ENCODE measurements at places on chromosomes 1 and 21. TPM values are rescaled to one million over a fixed set of nuclear protein-coding genes. Genes with fewer than 3 reads are reported as not detected.

DNA sequence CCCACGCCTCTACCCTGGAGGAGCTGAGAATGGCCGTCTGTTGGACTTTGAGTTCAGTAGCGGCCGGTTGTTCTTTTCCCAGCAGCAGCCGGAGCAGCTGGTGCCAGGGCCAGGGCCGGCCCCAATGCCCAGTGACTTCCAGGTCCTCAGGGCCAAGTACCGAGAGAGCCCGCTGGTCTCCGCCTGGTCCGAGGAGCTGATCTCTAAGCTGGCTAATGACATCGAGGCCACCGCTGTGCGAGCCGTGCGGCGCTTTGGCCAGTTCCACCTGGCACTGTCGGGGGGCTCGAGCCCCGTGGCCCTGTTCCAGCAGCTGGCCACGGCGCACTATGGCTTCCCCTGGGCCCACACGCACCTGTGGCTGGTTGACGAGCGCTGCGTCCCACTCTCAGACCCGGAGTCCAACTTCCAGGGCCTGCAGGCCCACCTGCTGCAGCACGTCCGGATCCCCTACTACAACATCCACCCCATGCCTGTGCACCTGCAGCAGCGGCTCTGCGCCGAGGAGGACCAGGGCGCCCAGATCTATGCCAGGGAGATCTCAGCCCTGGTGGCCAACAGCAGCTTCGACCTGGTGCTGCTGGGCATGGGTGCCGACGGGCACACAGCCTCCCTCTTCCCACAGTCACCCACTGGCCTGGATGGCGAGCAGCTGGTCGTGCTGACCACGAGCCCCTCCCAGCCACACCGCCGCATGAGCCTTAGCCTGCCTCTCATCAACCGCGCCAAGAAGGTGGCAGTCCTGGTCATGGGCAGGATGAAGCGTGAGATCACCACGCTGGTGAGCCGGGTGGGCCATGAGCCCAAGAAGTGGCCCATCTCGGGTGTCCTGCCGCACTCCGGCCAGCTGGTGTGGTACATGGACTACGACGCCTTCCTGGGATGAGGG is 28.5 kb upstream of the SPSB1 start:
- DNase-seq: no peak

The FCMR gene
- total RNA-seq: 17.1 TPM

DNA sequence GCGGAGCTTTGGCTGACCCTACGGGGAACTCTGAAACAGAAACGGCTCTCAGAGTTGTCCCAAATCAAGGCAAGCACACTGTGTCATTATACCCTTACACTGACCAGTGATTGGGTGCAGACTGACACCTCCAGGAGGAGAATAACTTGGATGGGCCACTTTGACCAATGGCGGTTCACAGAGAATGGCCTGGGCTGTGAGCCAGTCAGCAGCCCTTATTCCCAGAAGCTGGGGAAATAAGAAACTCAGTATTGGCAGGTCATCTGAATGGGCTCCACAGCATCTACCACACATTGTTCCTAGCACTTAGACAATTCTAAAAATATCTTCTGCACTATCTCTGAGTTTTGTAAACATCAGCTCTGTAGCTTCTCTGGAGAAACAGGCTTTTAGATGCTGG is 265.2 kb downstream of the ADGRL2 start:
- no peak for DNase-seq

GRCh38 chr1:3697810-3698209 is 45.5 kb downstream of the TP73 start:
- no peak for DNase-seq

DNA sequence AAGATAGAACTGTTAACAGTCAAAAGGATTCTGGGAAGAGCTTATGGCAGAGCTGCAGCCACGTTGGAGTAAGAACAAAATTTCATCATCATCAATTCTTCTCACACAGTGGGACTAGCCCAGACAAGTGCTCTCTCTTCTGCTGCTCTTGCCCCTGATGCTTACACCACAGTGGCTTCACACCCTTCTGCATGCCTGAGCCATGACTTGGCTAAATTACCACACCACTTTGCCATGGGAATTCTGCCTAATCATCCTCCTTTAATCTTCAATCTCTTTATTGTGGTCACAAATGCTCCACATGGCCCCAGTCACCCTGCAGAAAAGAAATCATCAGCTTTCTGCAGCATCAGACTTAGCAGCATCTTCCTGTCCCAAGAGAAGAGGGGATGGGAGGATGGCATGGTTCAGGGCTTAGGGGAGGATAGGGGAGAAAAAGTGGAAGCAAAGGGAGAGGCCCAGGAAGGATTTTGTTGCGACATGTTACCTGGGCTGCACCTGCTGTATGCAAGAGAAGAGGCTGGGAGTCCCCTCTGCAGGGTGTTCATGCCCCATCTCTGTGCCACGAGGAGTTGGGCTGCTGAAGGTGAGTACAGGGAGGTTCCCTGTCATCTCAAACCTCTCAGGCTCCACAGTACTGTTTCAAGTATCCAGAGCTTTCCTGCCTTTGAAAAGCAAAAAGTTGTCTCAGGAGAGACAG is 9.0 kb upstream of the RPTN start:
- peak; percentile 75 for DNase-seq

DNA sequence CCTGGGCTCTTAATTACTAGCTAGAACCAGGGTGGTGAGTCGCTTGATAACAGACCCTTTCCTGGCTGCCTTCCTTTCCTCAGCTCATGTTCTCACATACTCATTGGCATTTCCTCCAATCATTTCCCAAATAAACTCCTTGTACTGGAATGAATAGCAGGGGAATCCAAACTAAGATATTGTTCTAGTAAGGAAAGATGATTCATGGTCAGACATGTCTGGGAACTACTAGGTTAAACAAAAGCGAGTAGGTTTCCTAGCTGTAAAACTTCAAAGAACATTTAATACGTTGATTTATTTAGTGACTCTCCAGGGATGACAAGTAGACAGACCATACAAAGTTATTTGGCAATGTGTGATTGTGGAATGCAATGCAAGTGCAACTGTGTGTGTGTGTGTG is 121.2 kb upstream of the KCNJ6 start:
- DNase-seq: no peak

The FAM163A gene
- 0.16 TPM for total RNA-seq
